Stimulated activated CD8-positive, alpha-beta memory T cell treated with anti-CD3 and anti-CD28 coated beads, Interleukin-15, amount 100 ng/mL, for 24 hours (primary cell): ENCODE measurements at places on chromosomes 7 and 10.
A peak's percentile ranks its signal among the peaks of the same experiment; 100 is the strongest.

- no peak for DNase-seq
These were observed 19.8 kb upstream of the TOMM7 start for GRCh38 chr7:22842383-22842941.

GRCh38 chr10:100014071-100014762 lies 4.5 kb upstream of the DNMBP start:
- no peak for DNase-seq

- no peak for DNase-seq
These were observed 45.2 kb upstream of the FAM180A start for GRCh38 chr7:135793841-135794240.

- DNase-seq = no peak
These were observed 74.9 kb upstream of the STEAP1B start for GRCh38 chr7:22574754-22575520.

DNA sequence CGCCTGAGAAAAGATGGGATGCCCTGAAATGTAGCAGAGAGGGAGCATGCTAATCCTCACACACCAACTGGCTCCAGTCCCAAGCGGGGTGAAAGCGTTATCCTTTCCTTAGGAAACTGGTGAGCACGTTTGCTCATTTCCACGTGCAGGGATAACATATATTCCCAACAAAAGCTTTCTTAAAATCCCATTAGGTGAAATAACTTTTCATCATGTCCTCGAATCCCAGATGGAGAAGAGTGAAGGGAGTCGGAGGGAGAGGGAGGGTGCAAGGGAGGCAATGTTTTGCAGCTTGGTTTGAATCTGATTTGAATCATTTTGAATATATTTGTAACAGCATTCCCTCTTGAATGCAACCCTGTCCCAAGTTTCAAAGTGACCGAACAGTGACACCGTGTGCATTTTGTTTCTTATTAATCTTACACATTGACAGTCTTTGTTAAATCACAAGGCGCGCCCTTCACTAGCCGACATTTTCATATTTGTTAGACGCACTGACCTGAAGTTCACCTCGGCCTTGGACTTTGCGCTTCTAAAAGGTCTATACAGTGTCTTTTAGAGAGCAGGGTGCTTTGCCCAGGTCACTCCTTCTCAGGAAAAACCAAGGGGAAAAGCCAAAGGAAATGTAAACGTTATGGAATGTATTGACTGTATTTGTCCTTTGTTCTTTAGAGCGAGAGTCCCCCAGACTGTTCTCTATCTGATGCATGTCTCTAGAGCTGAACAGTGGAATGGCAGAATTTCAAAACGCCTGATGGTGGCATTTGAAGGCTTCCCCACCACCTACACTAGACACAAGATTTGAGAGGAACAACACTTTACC lies 3.1 kb upstream of the HOXA4 start:
- DNase-seq = no peak

DNA sequence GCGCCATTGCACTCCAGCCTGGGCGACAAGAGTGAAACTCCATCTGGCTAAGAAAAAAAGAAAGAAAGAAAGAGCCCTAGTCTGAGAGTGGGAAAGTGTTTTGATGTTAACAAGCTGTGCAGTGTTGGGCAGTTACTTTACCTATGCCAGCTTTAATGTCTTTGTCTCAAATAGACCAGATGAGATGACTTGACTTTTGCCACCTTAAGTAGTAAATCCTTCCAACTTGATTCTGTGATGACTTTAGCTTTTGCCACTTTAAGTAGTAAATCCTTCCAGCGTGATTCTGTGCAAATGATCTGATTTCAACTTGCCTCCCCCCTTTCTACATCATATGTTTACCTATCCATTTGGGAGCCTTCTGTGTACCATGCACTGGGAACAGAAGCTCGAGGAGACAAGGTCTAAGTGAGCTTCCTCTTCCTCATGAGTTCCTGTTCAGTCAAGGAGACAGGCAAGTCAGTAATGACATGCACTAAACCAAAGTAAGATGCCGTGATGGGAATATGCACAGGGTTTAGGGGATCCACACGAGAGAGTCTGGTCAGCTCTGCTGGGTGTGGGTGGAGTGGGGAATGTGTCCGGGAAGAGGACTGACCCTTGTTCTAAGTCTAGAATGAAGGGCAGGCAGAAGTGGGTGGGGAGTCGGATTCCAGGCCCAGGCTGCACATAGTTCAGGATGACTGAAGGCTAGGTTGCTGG lies 17.2 kb downstream of the INPP5F start:
- no peak for DNase-seq

DNA sequence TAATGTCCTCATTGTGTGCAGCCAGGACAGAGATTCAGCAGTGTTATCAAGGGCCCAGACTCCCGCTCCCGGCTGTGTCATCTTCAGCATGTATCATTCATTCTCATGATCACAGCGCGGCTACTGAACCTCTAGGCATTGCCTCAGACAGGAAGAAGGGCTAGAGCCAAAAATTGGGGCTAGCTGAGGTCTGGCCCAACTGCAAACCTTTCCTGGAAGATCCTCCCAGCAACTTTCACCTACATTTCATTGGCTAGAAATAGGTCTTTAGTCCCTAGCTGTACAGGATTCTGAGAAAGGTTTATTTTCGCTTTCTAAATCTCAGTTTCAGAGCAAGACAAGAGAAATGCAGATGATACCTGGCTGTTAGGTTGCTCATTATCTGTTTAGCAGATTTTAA lies 81.9 kb downstream of the CREM start:
- no peak for DNase-seq

DNA sequence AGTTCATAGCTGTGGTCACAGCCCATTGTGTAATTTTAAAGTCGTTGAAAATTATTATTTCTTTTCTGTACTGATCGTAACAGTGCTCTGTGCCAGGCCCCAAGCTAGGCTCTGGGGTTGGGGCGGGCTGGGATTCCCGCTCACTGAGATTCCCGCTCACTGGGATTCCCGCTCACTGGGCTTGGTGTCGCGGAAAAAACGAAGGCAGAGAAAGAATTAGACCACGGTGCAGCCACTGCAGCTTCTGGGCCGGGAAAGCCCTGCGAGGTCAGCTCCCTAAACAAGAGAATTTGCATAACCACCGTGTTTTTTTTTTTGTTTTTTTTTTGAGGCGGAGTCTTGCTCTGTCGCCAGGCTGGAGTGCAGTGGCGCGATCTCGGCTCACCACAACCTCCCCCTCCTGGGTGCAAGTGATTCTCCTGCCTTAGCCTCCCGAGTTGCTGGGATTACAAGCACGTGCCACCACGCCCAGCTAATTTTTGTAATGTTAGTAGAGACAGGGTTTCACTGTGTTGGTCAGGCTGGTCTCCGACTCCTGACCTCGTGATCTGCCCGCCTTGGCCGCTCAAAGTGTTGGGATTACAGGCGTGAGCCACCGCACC lies 31.2 kb downstream of the FOXK1 start:
- DNase-seq = no peak

DNA sequence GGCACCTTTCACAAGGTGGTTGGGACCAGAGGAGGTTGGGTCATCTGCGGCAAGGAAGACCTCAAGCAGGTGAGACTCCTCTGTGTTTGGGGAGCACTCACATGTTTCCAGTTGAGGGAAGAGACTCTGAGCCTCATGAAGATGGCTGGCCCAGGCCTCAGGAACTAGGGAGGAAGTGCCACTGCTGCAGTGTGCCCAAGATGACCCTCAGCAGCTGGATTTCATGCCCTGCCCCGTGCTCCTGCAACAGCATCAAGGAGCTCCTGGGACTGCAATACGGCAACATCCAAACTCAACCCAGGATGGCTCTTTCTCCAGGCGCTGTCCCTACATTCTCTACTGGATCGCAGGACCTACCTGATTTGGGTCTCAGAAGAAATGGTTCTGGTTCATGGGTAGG lies 73.8 kb downstream of the GOLGA7B start:
- DNase-seq = no peak

DNA sequence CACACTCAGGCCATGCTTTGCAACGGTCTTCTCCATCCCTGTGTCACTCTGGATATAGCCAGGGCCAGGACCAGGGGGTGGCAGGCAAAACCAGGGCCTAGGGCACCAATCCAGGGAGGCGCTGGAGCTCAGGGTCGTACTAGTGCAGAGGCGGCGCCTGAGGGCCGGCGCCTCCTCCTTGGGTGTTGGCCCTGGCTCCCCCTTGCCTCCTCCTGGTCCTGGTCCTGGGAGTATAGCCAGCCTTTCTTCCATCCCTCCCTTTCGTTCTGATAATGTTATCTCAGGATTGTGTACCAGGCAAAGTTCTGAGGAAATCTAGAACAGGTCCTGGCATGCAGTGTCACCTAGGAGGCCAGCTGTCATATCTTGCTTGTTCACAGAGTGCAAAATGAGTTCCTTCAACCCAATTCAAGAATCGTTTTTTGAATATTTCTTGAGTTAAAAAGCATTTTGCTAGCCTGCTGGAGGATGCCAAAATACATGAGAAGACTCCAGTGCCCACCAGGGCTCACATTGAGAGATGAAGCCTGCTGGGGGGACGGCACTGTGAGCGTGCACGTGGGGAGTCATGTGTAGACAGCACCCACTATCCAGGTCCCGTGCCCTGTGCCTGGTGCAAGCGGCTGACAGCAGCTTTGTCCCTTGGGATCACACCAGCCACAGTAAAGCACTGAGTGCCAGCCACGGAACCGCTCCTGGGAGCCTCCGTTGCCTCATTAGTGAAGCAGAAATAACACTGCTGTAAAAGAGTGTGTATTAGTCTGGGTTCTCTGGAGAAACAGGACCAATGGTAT lies 106.9 kb upstream of the C7orf33 start:
- DNase-seq = no peak

- no peak for DNase-seq
These were observed 1.7 kb downstream of the NPTX2 start for GRCh38 chr7:98618786-98619185.

DNA sequence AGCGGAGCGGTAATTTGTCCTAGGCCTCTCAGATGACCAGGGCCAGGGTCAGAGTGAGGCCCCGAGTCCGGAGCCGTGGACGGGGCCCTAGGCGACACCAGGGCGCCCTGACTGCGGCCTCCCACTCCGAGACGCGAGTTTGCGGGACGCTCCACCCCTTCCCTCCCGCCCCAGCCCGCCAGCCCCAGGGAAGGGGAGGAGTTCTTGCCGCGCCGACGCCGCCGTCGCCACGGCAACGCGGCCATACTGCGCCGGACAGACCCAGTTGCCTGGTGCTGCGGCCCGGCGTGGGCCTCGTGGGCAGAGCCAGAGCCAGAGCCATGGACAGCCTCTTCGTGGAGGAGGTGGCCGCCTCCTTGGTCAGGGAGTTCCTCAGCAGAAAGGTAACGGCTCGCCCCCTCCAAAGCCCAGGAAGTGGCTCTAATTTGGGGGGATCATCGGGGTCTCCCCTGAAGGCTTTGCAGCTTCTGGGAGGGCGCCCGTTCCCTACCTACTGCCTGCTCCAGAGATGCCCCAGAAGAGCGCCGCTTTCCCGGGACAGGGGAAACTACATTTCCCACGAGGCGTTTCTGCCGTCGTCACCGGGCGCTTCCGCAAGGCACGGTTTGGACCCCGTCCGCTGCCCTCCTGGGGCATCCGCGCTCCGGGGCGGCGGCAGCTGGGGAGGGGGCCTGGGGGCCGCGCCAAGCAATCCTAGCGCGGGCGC lies at the start of gene MINDY4:
TSS of gene MINDY4 (plus strand) at position 244 of the 706 bp plus-strand sequence. CDS start at position 321, 77 bp downstream.
- DNase-seq = peak; percentile 28

DNA sequence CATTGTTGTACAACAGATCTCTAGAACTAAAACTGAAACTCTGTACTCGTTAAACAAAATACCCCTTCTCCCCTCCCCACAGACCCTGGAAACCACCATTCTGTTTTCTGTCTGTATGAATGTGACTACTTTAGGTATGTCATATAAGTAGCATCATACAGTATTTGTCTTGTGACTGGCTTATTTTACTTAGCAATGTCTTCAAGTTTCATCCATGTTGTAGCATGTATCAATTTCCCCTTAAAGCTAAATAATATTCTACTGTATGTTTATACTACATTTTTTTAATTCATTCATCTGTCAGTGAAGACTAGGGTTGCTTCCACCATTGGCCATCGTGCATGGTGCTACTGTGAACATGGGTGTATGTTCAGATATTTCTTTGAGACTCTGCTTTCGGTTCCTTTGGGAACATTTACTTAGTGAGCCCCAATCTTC lies 71.2 kb upstream of the RPA3 start:
- DNase-seq = no peak

DNA sequence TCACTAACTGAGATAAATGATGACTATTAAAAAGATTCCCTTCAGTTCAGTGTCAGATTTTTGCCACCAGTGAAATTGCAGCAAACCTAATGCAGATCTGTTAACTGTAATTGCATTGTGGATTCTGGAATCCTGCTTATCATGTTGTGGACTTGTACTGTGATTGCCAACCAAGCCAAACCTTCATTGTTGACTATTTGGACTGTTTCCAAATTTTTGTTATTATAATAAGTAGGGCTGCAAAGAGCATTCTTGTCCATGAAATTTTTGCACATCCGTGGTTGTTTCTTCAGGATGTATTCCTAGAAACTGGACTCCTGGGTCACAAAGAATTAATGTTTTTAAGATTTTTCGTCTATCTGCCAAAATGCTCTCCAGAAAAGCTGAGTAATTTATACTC lies 281.6 kb upstream of the ZMIZ1 start:
- DNase-seq = no peak

DNA sequence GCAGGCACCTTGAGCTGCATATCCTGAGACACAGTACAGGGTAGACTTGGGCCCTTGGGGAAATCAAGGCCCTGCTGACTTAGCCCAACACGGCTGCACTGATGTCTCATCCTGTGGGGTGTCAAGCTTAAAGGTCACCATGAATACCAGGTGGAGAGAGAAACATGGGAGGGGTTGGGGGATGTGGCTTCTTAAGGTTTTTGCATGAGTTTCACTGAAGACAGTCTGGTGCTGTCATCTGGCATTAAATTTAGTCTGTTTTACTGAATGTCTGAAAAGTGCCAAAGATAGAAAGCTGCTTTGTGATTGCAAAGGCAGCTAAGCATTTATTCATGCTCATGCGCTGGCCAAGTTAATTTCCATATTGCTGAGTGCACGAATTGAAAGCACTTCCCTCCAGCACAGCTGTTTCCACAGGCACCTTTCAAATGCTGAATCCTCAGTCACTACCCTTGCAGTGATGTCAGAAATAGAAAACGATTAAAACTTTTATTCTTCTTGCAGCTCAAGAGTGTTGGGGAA lies 102.1 kb downstream of the OSBPL3 start:
- no peak for DNase-seq

GRCh38 chr7:7151865-7152264 lies 30.5 kb upstream of the C1GALT1 start:
- DNase-seq = no peak

DNA sequence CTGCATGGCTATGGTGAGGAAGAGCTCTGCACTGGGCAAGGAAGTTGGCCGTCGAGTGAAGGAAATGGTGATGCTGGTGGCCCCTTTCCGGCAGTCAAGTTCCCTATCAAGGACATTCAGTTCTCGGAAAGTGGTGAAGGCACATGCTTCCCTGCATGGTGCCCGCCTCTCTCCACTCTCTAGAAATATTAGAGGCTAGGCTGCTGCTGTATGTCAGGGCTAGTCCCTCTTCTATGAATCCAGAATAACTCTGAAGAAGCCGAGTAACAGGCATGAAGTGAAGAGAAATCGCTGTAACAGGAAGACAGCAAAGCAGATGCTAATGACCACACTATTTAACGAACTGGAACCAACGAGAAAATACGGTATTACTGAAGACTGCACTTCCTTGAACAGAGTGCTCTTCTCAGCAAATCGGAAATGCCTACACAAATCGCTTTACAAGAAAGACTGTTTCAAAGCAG lies 5.4 kb downstream of the IDI1 start:
- no peak for DNase-seq

GRCh38 chr7:1899196-1899595 lies 229.1 kb downstream of the ELFN1 start:
- no peak for DNase-seq

GRCh38 chr7:80830584-80831285 lies 88.1 kb downstream of the SEMA3C start:
- DNase-seq = no peak
